ENCODE measurements at places on chromosomes 12 and 14.

GRCh38 chr14:102980409-102980810, 57.9 kb downstream of the AMN start:
- DNase-seq: no peak

GRCh38 chr12:72699362-72699761, 427.2 kb downstream of the TRHDE start:
- no peak for DNase-seq

GRCh38 chr12:116483959-116484750, 75.0 kb upstream of the MAP1LC3B2 start:
- no peak for DNase-seq

GRCh38 chr12:78562368-78563205, 302.0 kb upstream of the SYT1 start:
- DNase-seq: no peak

- DNase-seq: peak; percentile 21
Measured at GRCh38 chr12:128783129-128783574, 40.6 kb downstream of the SLC15A4 start.

GRCh38 chr14:88611878-88612277, 49.0 kb downstream of the ZC3H14 start:
- no peak for DNase-seq

GRCh38 chr14:100285913-100286400, 20.3 kb downstream of the SLC25A29 start:
- no peak for DNase-seq

DNA sequence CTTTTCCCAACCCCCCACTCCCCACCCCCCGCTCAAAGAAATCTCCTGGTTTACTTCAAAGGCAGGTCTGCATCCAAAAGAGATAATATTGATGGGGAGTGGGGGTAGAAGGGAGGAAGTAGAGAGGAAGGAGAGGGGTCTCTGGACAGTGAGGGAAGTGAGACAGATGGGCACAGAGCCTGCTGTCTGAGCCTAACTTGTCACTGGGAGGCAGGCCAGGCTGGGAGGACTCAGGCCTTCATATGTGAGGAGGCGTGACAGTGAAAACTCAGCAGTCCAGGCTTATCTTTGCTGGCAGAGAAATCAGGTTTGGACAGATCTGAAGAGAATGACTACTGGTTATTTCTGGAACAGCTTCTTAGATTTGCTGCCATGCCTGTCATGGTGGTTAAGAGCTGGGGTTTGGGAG, 192.3 kb downstream of the NUAK1 start:
- DNase-seq: no peak

GRCh38 chr14:96889091-96889490, 91.9 kb downstream of the VRK1 start:
- no peak for DNase-seq

GRCh38 chr12:52243856-52244614, 11.0 kb downstream of the KRT7 start:
- peak; percentile 88 for DNase-seq

- no peak for DNase-seq
Measured at GRCh38 chr12:4217091-4217490, 56.5 kb upstream of the CCND2 start.

DNA sequence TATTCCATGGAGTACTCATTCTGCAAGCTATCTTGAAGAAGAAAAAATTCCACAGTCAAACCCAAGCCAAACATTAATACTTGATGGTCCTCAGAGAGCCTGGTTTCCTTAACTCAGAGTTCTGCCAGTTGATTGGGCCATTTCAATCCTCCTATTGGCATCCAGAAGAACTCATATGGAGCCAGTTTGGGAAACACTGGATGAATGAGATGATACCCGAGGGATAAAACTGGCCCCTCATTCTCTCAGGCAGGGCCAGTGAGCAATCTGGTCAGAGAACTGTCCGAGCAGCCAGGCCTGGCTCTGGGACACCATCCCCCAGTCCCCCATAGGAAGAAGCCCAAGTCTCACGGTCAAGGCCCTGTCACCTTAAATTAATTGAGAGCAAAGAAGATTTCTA, 48.8 kb downstream of the NUAK1 start:
- no peak for DNase-seq

- no peak for DNase-seq
Measured at GRCh38 chr12:56980268-56980667, 22.9 kb upstream of the RDH16 start.

GRCh38 chr12:117361347-117361751, at the start of gene NOS1:
TSS of gene NOS1 (minus strand) at chr12:117361626. CDS start at chr12:117331069, 30,557 bp downstream.
- DNase-seq: no peak

GRCh38 chr12:82627799-82628198, 58.9 kb upstream of the TMTC2 start:
- no peak for DNase-seq

GRCh38 chr12:98001430-98001829, 514.0 kb upstream of the TMPO start:
- no peak for DNase-seq

DNA sequence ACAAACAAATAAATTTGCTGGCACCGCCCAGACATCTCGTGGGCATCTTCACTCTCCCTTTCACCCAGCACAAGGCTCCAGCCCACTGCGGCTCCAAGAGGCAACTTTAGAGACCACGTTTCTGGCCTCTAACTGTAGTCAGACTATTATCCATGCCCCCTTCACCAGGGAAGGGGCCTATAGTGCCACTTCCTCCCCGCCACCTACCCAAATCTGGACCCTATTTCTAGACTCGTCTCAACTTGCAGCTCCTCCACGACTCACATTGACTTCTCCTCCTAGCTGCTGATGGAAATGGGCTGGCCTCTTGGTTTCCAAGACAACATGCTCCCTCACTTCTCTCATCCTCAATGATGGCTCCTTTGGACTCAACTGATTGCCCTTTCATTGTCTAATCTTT, 12.3 kb downstream of the KRT1 start:
- no peak for DNase-seq

- no peak for DNase-seq
Measured at GRCh38 chr12:121279507-121279915, 17.0 kb downstream of the CAMKK2 start.

DNA sequence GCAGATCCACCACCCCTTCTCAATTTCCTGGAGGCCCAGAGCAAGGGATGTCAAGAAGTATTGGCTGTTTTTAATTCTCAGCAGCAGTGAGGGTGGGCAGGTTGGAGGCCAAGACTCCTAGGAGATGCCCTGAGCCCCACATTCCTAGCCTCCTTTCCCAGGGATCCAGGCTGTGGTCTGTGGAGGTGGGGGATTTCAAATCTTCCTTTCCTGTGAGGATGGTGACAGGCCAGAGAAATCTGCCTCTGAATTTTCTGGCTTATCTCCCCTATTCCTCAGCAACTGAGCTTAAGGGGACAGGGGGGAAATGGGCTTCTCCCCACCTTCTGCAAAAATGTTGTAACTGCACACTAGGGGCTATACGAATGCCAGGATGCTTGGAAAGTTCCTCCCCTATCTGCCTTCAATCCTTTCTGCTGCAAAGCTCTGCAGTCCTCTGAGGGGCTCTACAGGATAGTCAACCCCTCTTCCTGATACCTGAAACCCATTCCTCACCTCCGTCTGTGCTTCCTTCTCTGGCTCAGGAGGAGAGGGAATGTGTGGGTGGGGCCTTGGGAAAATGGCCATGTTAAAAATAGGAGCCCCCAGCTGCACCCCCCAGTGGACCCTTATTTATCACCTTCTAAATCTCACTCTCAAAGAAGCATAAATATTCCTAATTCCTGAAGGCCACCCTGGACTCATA, 6.6 kb downstream of the GPR84 start:
- no peak for DNase-seq

GRCh38 chr12:124506145-124506831, 61.1 kb downstream of the NCOR2 start:
- peak; percentile 87 for DNase-seq

DNA sequence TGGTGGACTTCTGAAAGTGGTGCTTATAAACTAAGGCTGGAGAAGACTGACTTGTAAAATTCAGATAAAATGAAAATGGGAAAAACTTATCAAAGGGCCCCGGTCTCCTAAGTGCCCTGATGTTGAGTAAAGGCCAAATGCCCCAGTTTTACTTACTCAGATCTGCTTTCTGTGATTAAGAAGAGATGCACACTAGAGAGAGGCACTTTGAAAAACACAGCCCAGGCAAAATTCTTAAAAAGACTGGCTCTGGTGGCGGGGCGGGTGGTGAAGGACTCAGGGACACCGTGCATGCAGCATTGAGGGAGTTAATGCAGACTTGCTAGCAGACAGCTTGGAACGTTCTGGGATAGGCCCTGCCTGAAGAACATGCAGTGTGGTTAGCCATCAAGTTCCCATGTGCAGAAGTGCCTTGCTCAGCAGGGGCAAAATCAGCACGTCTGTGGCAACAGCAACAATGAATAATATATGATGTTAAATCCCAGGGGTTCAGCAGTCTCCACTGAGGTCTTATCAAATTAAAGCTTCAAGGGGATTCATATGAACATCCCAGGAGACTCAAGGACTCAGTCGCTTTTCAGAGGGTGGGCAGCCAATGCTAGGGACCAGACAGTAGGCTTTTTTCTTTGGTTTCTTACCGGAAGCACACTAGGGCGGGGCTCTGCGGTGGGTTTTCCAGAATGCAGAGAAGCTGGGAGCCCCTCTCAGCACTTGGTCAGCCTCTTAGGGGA, 105.0 kb downstream of the DAD1 start:
- no peak for DNase-seq

DNA sequence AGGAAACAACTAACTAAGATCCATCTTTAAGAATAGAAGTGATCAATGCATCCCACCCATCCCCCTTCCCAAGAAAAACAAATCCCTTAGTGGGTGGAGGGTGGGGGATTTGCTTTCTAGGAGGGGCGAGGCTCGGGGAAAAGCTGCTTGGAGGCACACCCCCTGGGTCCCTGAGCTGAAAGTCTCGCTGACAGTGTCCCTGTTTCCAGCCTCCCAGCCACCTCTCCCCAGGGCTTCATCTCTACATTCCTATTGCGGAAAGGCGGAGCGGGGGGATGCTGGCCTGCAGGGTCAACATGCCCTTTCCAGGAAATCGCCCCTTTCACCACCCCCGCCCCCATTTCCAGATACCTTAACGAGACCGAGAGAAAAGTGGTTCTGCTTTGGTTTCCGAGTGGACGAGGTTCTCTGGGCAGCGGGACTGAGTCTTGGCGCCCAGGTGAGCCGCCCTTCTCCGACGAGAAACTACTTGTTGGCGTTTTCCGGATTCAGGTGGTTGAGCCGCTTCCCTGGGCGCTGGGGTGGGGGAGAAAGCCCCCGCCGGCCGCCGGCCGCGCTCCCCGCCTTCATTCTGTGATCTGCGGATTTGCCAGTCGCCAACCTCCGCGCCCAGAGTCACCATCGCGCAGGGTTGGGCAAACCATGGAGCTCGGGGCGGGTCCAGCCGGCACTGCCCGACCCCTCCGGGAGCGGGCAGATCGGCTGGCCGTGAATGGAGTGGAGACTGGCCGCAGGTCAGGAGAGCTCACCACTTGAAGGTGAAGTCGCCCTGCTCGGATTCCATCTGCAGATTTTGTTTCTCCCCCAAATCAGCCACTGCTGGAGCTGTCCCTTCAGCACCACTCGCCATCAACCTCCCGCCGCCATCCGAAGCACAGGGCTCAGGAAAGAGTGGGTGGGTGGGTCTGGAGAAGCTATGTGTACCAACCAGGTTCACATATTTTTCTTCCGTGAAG, 505 bp downstream of the KCNC2 start:
- DNase-seq: no peak

DNA sequence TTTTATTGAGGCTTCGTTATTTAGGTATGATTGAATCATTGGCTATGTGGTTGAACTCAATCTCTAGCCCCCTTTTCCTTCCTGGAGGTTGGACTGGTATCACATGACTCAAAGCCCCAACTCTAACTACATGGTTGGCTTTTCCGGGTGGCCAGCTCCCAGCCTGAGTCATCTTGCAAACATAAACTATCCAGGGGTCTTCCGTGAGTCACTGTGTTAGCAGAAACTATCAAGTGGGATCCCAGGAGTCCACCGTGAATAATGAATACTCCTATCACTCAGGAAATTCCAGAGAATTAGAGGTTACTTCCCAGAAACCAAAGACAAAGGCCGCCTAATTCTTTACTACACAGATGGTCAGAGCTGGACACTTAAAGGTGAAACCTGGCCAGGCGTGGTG, 19.7 kb upstream of the PLEKHD1 start:
- no peak for DNase-seq

DNA sequence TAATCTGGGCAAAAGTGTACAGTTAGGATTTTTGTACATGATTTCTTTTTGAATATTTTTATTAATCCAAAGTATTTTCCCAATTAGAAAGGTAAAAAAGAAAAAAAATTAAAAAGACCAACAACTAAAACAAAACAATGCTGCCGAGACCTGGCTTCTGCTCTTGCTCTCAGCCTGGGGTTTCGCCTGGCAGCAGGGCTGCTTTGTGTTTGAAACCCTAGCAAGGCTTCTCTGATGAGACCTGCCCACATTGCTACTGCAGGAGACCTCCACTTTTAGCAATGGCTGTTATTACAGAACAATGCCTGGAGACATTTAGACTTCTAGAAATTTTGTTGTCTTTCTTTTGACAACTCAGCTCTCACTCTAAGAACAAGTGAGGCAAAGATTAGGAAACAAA, 1153.0 kb upstream of the TMEM132C start:
- no peak for DNase-seq

DNA sequence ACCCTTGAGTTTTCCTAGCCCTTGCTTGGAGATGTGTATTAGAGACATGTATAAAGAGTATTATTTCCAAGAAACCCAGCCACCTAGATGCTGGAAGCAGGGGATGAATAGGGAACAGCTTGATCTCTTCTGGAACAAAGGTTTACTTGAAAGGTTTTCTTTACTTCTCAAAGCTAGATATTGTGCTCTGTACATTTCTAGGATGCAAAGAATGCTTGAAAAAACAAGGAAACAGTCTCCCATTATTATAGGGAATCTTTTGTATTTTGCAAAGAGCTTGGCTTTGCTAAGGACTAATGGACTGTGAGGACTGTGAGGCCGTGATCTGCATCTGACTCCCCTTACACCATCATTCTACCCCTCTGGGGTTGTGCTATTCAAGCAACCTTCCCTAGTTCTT, 77.9 kb downstream of the PRICKLE1 start:
- no peak for DNase-seq

DNA sequence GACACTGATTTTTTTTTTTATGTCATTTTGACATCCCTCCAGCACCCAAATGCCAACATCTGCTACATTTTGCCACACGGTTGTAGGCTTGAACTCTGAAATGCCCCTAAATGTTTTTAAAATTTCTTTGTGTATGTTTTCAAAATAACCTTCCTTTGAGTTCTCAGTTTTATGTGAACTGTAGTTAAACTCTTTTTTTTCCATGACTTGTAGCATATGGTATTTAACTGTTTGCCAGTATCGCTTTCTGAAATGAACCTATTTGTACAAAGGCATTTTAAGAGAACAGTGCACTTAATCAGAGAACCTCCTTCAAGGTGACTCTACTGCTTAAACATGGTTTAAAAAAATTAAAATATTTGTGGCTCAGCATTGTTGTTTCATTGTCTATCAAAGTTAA, 61.5 kb downstream of the PDE3A start:
- no peak for DNase-seq

DNA sequence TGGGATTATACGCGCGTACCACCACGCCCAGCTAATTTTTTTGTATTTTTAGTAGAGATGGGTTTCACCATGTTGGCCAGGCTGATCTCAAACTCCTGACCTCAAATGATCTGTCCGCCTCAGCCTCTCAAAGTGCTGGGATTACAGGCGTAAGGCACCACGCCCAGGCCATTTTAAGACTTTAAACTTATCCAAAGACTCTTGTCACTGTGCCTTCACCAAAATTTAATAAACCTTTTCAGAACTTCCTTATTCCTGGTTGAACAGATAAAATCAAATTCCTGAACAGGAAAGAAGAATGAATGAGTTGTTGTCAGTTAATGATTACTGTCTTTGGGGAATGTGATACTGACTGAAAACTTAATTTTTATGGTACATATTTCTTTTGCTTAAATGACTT, 37.8 kb downstream of the GIT2 start:
- DNase-seq: no peak
